ENCODE measurements at places on chromosomes 12 and 14.

- no peak for DNase-seq
Measured at GRCh38 chr12:65125247-65125646, 4.1 kb upstream of the WIF1 start.

DNA sequence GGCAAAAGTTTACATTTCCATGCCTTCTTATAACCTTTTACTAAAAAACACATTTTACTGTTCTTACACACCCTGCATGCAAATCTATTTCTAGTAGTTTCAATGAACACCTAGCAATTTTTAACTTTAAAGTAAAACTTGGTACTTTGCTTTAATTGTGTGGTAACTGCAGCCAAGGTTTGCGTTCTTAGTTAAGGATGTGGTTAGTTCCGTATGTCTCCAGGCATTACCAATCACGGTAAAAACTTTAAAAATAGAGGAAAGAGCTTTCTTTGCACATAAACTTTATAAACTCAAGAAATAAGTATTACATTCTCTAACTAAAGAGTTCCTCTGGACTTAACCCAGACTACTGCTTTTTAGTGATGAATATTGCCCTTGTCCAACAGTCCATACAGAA, 795.2 kb downstream of the SLC16A7 start:
- DNase-seq: no peak

GRCh38 chr14:89792489-89793366, 161.8 kb downstream of the EFCAB11 start:
- DNase-seq: no peak

- no peak for DNase-seq
Measured at GRCh38 chr12:69225251-69225910, 14.0 kb upstream of the CPSF6 start.

GRCh38 chr12:16048511-16048910, 137.4 kb downstream of the DERA start:
- no peak for DNase-seq

- no peak for DNase-seq
Measured at GRCh38 chr12:25725931-25726330, 172.8 kb upstream of the LMNTD1 start.

GRCh38 chr12:92876496-92876895, 52.6 kb downstream of the EEA1 start:
- DNase-seq: no peak

GRCh38 chr12:90299666-90300065, 591.0 kb upstream of the ATP2B1 start:
- DNase-seq: no peak

- no peak for DNase-seq
Measured at GRCh38 chr14:67502867-67503266, 14.3 kb upstream of the TMEM229B start.

DNA sequence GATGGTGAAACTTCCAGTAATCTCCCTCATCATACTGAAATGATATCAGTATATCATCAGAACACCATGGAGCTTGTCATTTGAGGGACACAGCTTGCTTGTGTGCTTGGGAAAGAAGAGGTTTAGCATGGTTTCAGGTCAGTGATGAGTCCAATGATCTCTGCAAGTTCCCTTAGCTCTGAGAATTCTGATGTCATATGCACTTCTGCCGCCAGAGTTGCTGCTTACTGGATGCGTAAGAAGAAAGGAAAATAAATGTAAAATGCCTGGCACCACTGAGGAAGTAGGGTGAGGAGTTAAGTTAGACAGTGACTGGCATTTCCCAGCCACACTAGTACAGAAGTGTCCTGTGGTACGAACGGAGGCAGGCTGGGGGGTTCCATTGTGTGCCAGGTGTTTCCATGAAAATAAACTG, 22.6 kb downstream of the PRKCH start:
- no peak for DNase-seq

GRCh38 chr12:2074792-2075191, 22.0 kb downstream of the CACNA1C start:
- DNase-seq: no peak

GRCh38 chr12:28780096-28780495, 369.0 kb upstream of the FAR2 start:
- no peak for DNase-seq

DNA sequence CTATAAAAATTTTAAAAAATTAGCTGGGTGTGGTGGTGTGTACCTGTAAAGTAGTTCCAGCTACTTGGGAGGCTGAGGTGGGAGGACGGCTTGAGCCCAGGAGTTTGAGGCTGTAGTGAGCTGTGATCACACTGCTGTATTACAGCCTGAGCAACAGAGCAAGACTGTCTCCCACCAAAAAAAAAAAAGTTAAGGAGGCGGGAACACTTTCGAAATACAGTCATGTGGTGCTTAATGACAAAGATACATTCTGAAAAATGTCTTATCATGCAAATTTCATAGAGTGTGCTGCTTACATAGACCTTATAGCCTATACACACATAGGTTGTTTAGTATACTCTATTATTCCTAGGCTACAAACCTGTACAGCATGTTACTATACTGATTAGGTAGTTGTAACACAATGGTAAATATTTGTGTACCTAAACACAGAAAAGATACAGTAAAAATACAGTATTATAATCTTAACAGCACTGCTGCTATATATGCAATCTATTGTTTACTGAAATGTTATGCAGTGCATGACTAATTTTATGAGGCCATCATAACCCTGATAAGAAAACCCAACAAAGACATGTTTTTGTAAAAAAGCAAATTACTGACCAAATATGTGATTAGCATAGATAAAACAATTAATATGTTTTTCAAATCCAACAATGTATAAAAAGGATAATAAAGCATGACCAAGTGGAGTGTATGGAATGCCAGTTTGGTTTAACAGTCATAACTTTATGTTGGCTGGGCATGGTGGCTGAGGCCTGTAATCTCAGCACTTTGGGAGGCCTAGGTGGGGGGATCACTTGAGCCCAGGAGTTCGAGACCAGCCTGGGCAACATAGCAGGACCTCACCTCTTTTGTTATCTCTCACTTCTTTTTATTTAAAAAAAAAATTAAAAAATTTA, 11.4 kb downstream of the EIF2S1 start:
- no peak for DNase-seq

All from ovary (tissue), 10 donors.